ENCODE measurements at places on chromosomes 3 and 15.

DNA sequence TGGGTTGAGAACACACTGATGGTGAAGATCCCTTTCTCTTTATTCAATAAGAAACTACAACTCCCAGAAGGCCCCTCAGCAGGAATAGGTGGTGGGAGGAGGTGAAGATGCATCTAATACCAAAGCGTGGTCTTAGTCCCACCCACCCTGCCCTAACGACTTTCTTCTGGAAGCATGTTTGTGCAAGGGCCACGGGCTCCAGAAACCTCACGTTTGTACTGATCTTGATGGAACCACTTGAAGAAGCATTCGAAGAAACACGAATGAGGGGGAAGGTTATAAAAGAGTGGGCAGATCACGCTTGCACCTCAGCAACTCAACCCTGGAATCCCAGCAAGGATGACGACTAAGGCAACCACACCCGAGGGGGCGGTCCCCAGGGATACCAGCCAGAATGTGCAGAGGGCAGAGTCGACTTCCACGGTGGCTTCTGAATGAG is 10.6 kb upstream of the SLC25A36 start:
- no peaks in the 10 kb centered on the region for H3K4me1 ChIP-seq
- DNase-seq: no peak
- H3K27me3 ChIP-seq: peaks cover 3% of the 10 kb centered on the region
- H3K4me3 ChIP-seq: no peak overlapping the region
- H3K27ac ChIP-seq: no peak overlapping the region

GRCh38 chr15:76108021-76108723 is 48.4 kb downstream of the TMEM266 start:
- H3K36me3 ChIP-seq: no peaks in the 10 kb centered on the region
- H3K27me3 ChIP-seq: no peaks in the 10 kb centered on the region
- no peak for DNase-seq
- H3K4me3 ChIP-seq: no peak overlapping the region
- H3K4me1 ChIP-seq: no peaks in the 10 kb centered on the region

- H3K27me3 ChIP-seq: no peaks in the 10 kb centered on the region
- H3K4me3 ChIP-seq: no peak overlapping the region
- H3K36me3 ChIP-seq: no peaks in the 10 kb centered on the region
- H3K27ac ChIP-seq: no peak overlapping the region
Observed at GRCh38 chr15:38864827-38865581, 300.4 kb upstream of the RASGRP1 start.

DNA sequence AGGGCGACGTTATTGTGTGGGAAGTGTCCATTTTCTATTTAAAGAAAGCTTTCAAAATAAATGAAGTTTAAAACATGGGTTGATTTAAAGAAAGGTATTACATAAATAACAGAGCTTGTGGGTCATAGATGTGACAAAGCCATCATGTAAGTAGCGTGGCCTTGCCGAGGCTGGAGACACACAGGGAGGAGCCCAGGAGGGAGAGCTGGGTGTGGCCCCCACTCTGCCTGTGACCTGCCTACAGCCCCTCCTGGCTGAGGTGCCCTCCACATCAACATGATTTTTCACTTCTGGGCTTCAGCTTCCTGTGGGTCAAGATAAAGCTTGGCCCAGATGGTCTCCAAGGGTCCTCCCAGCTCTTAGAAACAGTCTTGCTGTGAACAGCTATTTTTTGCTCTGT is 12.5 kb upstream of the MGLL start:
- no peaks in the 10 kb centered on the region for H3K36me3 ChIP-seq
- no peaks in the 10 kb centered on the region for H3K27me3 ChIP-seq
- DNase-seq: no peak
- no peak overlapping the region for H3K4me3 ChIP-seq

DNA sequence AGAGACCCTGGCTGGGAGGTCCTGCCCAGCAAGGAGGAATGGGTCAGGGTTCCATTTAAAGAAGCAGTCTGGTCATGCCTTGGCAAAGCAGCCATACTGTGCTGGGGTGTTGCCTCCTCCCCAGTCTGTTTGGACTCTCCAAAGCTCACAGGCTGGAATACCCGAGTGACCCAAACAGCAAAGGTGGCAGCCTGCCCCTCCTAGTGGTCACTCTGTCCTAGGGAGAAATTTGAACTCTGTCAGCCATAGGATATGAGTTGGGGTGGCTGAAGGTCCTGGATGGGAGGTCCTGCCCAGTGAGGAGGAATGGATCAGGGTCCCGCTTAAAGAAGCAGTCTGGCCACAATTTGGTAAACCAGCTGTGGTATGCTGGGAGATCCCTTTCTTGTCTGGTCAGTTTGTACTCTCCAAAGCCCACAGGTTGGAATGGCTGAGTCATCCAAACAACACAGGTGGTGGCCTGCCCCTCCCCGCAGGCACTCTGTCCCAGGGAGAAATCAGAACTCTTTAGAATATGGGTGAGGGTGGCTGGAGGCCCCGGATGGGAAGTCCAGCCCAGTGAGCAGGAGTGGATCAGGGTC is 45.0 kb downstream of the CCR1 start:
- no peaks in the 10 kb centered on the region for H3K36me3 ChIP-seq
- no peak for DNase-seq
- no peaks in the 10 kb centered on the region for H3K4me1 ChIP-seq

DNA sequence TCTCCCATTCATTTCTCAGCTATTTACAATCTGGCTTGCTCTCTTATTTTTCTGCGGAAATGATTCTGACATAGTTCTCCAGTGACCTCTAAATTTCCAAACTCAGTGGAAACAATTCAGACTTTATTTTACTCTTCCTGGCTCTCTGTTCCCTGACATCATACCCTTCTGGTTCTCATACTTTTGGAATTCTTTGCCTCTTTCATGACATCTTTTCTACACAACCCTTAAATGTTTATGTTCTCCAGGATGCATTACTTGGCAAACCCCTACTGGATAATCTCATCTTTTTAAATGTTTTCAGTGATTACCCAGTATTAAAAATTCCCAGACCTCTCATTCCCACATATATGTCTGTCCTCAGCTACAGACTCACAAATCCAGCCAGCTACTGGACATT is 23.9 kb upstream of the PLSCR4 start:
- no peaks in the 10 kb centered on the region for H3K27me3 ChIP-seq
- H3K4me1 ChIP-seq: peaks cover 6% of the 10 kb centered on the region
- no peak overlapping the region for H3K4me3 ChIP-seq
- DNase-seq: no peak

GRCh38 chr15:23866832-23867231 is 179.7 kb upstream of the NDN start:
- peaks cover under 1% of the 10 kb centered on the region for H3K27me3 ChIP-seq
- no peak overlapping the region for H3K27ac ChIP-seq
- DNase-seq: no peak
- no peaks in the 10 kb centered on the region for H3K4me1 ChIP-seq
- H3K4me3 ChIP-seq: no peak overlapping the region

- no peak for DNase-seq
- H3K36me3 ChIP-seq: no peaks in the 10 kb centered on the region
- no peaks in the 10 kb centered on the region for H3K27me3 ChIP-seq
- H3K4me1 ChIP-seq: no peaks in the 10 kb centered on the region
- no peak overlapping the region for H3K4me3 ChIP-seq
Observed at GRCh38 chr3:100888881-100889280, 104.3 kb downstream of the ABI3BP start.

DNA sequence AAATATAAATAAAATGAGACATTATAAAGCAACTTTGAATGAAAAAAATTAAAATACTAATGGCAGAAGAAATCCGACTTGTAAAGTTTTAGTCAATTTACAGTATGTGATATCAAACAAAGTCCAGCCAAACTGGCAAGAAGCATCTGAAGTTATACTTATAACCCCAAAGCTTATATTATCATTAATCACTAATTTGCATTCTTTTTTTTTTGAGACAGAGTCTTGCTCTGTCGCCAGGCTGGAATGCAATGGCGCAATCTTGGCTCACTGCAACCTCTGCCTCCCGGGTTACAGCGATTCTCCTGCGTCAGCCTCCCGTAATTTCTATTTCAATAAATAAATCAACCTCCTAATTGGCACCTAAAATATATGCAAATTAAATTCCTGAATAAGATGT is 80.1 kb downstream of the AQR start:
- no peaks in the 10 kb centered on the region for H3K27me3 ChIP-seq
- DNase-seq: no peak
- H3K27ac ChIP-seq: no peak overlapping the region

- H3K27ac ChIP-seq: peak overlapping the region; percentile 89
- peak; percentile 20 for DNase-seq
- H3K4me3 ChIP-seq: no peak overlapping the region
- H3K27me3 ChIP-seq: peaks cover 4% of the 10 kb centered on the region
- H3K4me1 ChIP-seq: peaks cover 62% of the 10 kb centered on the region
Observed at GRCh38 chr3:48431224-48432029, 1.5 kb upstream of the PLXNB1 start.

DNA sequence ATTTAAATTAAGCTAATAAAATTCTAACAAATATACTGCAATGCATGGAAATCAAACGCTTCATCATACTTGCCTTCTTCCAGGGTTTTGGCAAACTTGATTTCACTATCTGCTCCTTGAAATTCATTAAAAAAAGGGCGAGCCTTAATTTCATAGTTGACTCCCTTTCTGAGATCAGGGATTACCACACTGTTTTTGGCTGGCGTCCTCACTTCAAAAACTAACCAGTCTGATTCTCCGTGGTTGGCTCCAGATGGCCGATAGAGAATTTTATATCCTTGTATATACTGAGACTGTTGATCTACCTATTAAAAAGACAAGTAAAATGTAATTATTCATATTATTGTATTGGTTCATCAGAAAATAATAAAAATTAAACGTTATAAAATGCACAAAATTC is 1106.8 kb downstream of the ROBO1 start:
- no peaks in the 10 kb centered on the region for H3K4me1 ChIP-seq
- H3K4me3 ChIP-seq: no peak overlapping the region
- H3K36me3 ChIP-seq: no peaks in the 10 kb centered on the region

GRCh38 chr3:38114052-38114874 is 22.7 kb downstream of the ACAA1 start:
- no peak overlapping the region for H3K4me3 ChIP-seq
- H3K4me1 ChIP-seq: peaks cover 5% of the 10 kb centered on the region
- no peaks in the 10 kb centered on the region for H3K27me3 ChIP-seq
- H3K36me3 ChIP-seq: peaks cover 8% of the 10 kb centered on the region
- no peak overlapping the region for H3K27ac ChIP-seq
- DNase-seq: peak; percentile 34

DNA sequence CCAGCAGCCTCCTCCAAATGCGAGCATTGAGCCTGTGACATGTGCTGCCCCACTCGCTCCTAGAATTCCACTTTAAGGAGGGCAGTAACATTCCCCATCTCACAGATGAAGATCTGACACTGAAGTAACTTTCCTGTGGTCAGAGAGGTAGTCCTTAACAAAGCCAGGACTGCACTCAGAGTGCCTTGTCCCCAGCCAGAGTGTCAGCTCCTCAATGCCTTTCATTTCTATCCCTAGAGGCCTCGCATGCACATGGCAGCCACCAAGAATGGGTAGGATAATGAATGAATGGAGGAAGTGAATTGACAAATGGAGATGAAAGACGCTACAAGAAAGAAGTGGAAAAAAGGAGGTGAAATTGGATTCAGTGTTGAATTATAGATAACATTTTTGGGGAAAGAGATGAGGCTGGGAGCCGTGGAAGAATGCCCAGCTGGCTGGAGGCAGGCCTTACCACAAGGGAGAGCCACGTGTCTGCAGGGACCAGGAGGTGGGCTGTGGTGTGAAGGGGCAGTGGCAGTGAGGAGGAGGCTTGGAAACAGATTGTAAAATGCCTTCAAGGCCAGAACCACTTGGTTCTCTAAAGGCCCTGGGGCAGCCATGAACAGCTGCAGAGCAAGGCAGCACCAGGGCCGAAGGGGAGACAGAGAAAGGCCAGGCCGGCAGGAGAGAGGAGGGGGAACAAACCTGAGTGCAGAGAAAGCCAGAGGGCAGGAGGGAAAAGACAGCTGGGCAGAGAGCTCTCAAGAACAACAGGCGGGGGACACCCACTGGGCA is 10.4 kb downstream of the CFAP92 start:
- no peaks in the 10 kb centered on the region for H3K27me3 ChIP-seq
- no peaks in the 10 kb centered on the region for H3K36me3 ChIP-seq

DNA sequence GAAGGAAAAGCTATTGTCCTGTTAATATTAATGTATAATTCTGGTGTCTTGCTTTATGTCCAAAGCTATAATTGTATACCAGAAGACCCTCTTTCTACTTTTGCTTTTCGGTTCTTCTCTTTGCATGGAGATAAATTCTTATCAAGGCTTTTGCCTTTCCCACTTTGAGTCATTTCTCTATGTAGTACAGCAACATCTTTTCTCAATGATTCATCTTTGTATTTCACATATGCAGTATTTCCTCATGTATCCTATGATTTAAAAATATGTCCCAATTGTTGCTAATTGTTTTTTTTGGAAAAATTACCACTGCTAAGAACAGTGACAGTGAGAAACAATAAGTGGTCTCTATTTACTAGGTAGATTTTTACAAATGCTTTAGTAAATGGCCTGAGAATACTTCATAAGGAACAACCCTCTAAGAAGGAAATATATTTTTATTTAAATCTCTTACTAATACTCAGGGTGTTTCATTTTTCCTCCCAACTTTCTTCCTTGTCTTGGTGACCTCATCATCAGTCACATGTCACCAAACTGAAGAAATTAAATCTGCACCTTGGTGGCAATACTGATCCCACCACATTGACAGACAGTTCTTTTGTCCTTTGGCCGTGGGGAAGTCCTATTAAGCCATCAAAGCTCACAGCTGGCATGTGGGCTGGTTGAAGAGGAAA is 290.6 kb downstream of the SATB1 start:
- no peak overlapping the region for H3K4me3 ChIP-seq
- no peaks in the 10 kb centered on the region for H3K36me3 ChIP-seq
- no peak overlapping the region for H3K27ac ChIP-seq
- no peaks in the 10 kb centered on the region for H3K4me1 ChIP-seq

DNA sequence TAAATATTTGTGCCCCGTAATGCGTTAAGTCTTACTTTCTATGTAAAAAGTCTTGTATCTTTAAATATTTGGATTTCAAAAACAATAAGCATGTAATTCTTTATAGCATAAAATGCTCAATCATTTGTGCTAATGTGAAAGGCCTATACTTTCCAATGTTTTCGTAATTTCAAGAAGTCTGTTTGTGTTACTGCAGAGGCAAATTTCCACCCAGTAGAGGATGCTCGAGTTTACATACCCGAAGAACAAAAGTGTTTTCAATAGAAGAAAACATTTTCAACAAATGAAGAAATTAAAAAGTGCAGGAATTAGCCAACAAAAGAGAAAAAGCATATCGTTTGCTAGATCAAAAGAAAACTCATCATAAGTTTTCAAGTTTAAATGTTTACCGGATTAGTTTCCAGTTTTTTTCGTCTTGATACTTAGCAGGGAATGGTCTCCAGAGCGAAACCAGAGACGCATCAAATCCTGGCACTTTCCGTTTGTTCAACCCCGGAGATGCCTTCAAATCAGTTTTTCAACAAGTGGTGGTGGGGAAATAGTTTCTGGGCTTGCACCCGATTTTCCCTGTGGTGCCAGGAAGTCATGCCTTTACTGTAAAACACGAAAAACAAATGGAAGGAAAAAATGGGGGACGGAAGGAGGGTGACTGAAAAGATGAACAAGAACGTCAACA is 1.0 kb downstream of the CGGBP1 start:
- H3K36me3 ChIP-seq: peaks cover 35% of the 10 kb centered on the region
- H3K27ac ChIP-seq: peak overlapping the region; percentile 96
- H3K4me3 ChIP-seq: peak overlapping the region; percentile 87
- DNase-seq: no peak

- H3K4me3 ChIP-seq: no peak overlapping the region
- H3K27me3 ChIP-seq: no peaks in the 10 kb centered on the region
- H3K4me1 ChIP-seq: peaks cover 61% of the 10 kb centered on the region
Observed at GRCh38 chr15:49038382-49038781, 7.9 kb downstream of the SECISBP2L start.

GRCh38 chr15:64969401-64969800 is 20.3 kb downstream of the SPG21 start:
- H3K27me3 ChIP-seq: no peaks in the 10 kb centered on the region
- H3K4me3 ChIP-seq: no peak overlapping the region
- DNase-seq: no peak
- peaks cover 95% of the 10 kb centered on the region for H3K36me3 ChIP-seq
- no peak overlapping the region for H3K27ac ChIP-seq

Data from lower lobe of right lung (tissue), 2 donors.